ENCODE measurements at places on chromosomes 4 and X. TPM values are rescaled to one million over a fixed set of nuclear protein-coding genes. Genes with fewer than 3 reads are reported as not detected.

The SUPT20HL2 gene
- total RNA-seq = not detected

The P2RY4 gene
- total RNA-seq = not detected

The MAGEA8 gene
- total RNA-seq = not detected

The PCDH7 gene
- 0.07 TPM for total RNA-seq

The TMEM255A gene
- 0.33 TPM for total RNA-seq

The PRRG3 gene
- not detected for total RNA-seq

The GPRASP2 gene
- total RNA-seq = 4.8 TPM

The GABRB1 gene
- total RNA-seq = not detected

The CPLX1 gene
- total RNA-seq = 0.28 TPM

The AGA gene
- total RNA-seq = 20.2 TPM

The TCEANC gene
- total RNA-seq = 1.3 TPM

Measured in A549 treated with dexamethasone at 1 μM for 4 hours (cell line).